NCI-H510A (cell line): ENCODE measurements at places on chromosomes 7 and 10.

DNA sequence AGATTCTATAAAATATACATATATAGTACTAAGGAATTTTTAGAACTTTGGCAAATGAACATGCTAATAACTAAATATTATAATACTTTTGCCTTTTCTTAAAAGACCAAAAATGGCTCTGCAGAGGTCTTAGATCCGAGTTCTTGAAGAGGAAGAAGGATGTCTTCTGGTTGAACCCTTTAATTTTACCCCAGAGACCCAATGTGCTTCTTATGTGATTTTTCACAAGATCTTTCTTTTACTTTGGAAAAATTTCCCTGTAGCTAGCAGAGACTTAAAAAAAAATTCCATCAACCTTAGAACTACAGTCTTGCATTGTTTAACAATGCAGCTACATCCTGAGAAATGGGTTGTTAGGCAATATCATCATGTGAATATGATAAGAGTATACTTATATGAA lies 663.2 kb downstream of the PARD3 start:
- DNase-seq: no peak

- DNase-seq: no peak
Measured at GRCh38 chr10:119350502-119351097, 143.2 kb downstream of the GRK5 start.

GRCh38 chr7:30771174-30771879 lies at the start of gene MINDY4:
Gene MINDY4, plus strand, starts transcription at chr7:30771417. Its CDS starts 77 bp downstream, at chr7:30771494.
- DNase-seq: peak; percentile 68

- DNase-seq: no peak
Measured at GRCh38 chr7:123770378-123770777, 21.6 kb upstream of the WASL start.

DNA sequence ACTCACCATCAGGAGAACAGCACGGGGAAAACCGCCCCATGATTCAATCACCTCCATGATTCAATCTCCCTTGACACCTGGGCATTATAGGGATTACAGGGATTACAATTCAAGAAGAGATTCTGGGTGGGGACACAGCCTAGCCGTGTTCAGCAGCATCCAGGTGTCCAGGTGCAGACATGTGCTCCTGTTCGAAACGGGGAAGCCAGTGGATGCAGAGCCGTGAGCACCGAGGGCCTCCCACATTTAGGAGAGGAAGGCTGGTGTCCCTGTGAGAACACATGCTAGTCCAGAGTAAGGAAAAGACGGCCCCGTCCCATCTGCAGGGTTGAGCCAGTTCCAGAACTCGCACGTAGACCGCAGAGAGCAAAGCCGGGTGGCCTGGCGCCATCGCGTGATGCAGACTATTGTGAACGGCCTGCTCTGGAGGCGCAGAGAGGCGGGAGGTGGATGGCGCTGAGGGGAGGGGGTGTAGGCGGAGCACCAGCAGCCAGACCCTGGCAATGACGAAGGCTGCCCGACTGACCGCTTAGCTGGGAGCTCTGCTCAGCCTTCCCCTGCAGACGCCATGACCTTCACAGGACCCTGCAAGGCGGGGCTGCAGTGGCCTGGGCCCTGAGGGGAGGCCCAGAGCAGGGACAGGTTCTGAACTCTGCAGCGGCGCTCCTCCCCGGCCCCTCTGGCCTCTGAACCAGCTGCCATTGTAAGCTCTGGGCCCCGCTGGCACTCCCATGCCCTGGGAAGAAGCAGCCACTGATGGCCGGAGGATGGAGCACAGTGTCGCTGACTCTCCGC lies 141.6 kb upstream of the TCERG1L start:
- DNase-seq: no peak

GRCh38 chr7:11749629-11750028 lies 82.4 kb downstream of the THSD7A start:
- no peak for DNase-seq

GRCh38 chr10:110419265-110419664 lies 78.4 kb upstream of the DUSP5 start:
- DNase-seq: no peak
